ENCODE measurements at places on chromosomes 11 and 22.

GRCh38 chr11:12282676-12283075 is 94.7 kb upstream of the PARVA start:
- DNase-seq: no peak

- DNase-seq: no peak
Observed at GRCh38 chr11:62372871-62373270, 35.6 kb downstream of the ASRGL1 start.

DNA sequence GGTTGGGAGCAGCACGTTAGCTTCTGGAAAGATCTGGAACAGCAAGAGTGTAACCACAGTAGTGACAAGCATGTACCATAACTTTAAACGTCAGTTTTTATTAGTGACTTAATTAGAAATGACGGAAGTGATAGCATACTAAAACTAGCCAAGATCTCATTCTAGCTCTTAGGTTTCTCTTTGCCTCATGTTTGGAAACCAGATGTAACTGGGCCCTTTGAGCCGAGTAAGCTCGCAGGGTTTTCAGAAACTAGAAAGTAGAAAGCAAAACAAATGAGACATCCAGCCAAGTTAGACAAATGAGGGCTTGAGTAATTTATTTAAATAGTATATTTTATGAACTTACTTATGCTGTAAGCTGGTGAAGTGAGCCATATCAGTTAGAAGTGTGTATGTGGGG is 40.2 kb upstream of the SLC5A12 start:
- DNase-seq: no peak

DNA sequence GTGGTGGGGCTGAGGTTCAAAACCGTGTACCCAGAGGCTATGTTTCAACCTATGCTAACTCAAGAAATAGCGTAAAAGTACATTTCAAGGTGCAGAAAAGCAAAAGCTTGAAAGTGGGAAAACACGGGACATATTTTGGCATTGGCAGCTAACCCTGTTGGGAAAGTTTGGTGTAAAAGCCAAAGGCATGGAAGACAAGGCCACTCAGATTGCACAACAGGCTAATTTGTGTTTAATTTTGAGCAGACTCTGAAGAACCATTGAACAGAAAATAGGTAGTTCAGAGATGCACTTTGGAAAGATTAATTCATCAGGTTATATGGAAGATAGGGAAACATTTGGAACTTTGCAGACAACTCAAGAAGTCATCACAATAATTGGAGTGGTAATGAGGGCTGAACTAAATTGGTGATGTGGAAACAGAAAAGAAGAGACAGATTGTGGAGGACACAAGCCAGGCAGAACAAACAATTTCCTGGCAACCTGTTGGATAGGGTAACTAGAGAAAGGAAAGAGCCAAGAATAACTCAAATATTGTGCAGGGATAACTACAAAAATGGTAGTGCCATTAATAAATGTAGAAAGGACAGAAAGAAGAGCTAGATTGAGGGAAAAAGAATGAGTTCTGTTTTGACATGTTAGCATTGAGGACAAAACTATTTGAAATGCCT is 140.5 kb upstream of the PGR start:
- DNase-seq: no peak

- no peak for DNase-seq
Observed at GRCh38 chr22:20619045-20619892, 111.9 kb downstream of the MED15 start.

DNA sequence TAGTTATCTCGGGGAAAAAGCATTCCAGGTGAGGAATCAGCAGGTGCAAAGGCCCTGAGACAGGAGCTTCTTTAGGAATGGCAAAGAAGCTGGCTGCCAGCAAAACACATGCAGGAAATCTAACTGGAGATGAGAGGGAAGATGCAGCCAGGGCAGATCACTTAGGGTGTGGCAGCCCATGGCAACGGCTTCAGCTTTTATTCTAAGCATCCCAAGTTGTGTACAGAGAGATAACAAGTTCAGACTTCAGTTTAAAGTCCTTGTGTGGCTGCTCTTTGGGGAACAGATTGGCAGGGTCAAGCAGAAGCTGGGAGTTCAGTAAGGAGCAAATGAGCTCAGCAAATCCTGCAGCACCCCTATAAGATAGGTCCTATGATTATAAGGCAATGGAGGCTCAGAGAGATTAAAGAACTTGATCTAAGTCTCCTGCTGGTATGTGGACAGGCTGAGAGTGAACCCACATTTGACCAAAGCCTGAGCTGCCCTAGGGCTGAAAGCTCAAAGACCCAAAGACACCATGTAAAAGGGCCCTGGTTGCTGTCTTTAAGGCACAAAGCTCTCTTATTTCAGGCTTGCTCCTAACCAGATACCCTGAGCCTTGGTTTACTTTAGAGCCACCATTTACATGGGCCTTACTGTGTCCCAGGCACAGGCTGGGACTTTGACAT is 466.8 kb downstream of the SOX6 start:
- DNase-seq: no peak

DNA sequence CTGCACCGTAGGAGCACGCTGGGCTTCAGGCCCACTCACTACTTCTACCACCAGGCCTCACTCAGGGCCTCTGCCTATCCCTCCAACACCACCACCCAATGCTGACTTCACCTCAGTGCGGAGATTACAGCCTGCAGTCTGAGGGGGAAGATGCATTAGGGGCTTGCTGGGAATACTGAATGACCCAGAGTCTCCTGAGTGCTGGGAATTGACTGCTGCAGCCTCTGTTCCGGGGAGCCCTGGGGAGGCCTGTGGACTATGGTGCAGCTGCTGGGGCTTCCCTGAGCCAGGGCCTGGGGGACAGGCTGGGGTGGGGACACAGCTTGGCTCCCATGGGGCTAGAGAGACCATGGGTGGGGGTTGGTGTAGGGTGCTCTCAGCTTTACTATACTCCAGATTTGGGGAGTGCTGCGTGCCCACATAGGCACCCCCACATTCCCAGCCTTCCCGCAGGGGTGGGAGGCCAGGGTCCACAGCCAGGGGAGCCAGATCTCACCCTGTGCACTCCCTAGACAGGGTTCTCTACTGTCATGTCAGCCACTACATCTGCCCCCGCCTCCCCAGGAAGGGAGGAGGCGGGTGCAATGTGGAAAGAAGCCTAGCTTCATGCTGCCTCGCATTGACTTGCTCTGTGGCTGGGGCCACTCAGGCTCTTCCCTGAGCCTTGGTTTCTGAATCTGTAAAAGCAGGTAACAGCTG is 44.4 kb downstream of the GDPD5 start:
- DNase-seq: no peak

DNA sequence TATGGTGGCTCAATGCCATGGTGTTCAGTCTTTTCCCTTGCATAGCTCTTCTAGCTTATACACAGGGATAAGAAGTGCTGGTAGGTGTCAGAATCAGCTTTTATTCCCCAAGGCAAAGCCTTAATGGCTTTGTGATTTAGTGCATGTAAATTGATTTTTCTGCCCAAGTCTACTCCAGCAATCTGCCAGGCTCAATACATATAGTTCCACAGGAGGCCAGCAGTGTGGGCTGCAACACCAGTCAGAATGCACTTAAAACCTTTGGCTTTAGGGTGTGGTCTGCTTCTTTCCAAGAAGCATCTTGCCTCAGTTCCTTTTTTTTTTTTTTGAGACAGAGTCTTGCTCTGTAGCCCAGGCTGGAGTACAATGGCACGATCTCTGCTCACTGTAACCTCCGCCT is 14.5 kb upstream of the CAPRIN1 start:
- no peak for DNase-seq

DNA sequence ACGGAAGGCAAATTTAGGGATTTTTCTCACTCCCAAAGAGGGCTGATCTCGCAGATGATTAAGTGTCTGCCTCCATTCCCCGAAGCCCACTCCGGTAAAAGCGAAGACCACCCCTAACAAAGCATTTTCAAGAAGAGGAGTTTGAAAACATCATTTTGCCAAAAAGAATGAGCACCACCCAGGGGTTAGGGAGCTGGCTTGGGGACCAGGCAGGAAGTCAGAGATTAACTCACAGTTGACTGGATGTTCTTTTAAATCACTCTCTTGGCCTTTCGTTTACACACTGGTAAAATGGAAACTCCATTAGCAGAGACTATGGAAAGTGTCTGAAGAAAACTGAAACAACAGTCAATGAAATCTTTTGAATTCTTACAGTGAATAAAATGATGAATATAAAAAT is 7.9 kb upstream of the TRIM44 start:
- DNase-seq: no peak

- DNase-seq: no peak
Observed at GRCh38 chr11:19059833-19060232, 684 bp downstream of the MRGPRX2 start.

- no peak for DNase-seq
Observed at GRCh38 chr11:101516546-101516945, 67.3 kb downstream of the TRPC6 start.

DNA sequence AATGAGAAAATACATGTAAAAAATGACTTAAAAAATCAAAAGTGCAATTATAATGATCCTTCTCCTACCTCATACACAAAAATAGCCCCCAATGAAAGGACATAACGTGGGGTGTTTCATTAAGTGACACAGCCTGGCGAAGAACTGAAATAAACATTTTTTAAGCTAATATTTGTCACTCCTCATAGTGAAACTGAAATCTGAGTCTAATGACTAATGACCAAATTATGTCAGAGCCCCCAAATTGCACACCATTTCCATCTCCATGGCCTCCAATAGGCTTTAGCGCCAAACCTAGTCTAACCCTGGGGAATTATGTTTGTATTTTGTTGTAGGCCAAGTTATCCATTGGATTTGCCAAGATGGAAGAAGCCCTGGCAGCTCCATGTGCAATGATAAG is 119.1 kb downstream of the WT1 start:
- no peak for DNase-seq

DNA sequence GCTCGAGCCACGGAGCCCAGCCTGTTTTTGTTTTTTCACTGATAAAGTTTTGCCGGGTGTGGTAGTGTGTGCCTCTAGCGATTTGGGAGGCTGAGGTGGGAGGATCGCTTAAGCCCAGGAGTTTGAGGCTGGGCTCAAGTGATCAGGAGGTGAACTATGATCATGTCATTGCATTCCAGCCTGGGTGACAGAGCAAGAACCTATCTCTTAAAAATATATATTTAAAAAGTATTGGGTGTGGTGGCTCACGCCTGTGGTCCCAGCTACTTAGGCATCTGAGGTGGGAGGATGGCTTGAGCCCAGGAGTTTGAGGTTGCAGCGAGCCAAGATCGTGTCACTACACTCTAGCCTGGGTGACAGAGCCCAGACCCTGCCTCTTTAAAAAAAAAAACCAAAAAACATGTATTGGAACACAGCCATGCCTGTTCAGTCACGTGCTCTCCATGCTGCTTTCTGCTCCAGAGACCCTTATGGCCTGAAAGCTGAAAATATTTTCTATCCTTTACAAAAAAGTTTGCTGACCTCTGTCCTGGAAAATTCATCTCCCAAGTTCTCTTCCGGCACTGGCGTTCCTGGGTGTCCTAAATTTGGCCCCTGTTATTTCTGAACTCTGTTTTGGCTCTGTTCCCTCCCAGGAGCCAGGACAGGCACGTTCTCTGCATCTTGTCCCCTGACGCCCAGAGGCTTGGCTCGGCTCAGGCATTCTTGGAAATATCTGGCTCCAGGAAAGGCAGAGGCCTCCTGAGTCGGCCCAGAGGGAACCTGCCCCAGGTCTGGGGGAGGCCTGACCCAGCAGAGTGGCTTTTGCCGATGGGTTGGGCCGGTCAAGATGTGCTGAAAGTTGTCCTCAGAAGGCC is 61.3 kb upstream of the PPP6R3 start:
- DNase-seq: no peak

GRCh38 chr22:19442166-19442565 is 5.3 kb downstream of the C22orf39 start:
- DNase-seq: no peak

DNA sequence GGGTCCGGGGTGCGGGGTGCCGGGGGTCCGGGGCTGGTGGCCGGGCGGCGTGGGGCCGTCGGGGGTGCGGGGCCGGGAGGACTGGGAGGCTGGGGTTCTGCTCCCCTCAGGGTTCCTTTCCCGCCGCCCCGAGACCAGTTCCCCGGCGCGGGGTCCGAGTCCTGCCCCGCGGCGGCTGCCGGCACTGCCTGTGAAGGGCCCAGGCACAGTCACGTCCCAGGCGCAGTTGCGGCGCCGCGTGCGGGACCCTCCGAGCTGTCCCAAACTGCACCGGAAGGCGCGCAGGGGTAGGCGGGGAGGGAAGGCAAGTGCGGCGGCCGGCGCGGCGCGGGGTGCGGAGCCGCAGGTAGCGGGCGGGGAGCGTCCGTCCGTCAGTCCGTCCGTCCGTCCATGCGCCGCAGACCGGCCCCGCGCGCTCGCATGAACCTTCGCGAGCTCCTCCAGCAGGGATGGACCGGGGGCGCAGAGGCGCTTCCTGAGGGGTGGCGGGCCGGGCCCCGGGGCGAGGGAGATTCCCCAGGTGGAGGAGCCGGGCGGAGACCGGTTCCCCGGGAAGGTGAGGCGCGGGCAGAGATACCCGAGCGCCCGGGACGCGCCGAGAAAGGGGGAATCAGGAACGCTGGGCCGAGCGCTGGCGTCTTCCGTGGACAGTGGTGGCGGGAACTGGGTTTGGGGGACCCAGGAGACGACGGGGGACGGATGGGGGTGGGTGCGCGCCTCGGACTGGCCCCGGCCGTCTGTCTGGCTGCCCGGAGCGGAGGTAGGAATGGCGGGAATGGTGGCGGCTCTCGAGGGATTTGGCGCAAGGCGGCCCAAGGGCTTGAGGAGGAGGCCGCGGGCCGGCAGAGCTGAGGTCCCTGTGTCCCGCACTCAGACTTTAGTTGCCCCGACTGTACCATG is 3.1 kb upstream of the ADORA2A start:
- DNase-seq: no peak

DNA sequence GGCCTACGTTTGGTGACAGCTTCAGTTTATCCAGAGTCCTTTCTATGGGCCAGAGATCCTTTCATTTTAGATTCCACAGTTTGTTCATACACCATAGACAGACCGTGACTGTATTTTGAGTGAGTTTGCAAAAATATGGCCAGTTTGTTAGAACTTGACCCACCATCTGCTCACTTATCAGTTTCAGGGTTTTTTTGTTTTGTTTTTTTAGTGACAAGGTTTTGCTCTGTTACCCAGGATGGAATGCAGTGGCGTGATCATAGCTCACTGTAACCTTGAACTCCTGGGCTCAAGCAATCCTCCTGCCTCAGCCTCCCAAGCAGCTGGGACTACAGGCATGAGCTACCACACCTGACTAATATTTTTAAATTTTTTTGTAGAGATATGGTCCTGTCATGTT is 9.1 kb upstream of the CKAP5 start:
- no peak for DNase-seq
